ENCODE measurements at places on chromosomes 12 and 14.

DNA sequence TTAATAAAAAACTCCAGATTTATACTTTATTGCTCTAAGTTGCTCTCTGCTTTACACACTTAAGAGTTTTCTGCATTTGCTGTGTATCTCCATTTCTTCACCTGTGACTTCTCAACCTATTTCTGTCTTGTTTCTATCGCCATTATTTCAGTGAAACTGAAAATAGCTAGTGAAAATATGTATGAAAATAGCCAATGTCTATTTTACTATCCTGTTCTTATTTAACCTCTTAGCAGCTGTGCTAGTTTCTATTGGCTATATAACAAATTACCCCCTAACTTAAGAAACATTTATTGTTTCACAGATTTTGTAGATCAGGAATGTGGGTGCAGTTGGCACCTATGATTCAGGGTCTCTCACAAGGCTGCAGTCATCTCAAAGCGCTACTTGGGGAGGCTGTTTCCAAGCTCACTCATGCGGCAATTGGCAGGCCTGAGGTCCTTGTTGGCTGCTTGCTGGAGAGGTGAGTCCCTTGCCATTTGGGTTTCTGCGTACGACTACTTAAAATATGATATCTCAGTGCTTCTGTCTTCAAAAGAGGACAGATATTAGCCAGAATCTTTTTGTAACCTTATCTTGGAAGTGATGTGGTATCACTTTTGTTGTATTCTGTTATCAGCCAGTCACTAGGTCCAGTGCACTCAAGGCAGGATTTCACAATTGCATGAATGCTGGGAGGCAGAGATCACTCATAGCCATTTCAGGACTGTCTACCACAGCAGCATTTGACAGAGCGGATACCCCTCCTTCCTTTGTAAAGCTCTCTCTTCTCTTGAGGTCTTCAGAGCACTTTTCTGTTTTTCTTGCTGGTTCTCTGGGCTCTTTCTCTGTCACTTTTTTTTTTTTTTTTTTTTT lies 7.2 kb downstream of the ERC1 start:
- no peak for DNase-seq

DNA sequence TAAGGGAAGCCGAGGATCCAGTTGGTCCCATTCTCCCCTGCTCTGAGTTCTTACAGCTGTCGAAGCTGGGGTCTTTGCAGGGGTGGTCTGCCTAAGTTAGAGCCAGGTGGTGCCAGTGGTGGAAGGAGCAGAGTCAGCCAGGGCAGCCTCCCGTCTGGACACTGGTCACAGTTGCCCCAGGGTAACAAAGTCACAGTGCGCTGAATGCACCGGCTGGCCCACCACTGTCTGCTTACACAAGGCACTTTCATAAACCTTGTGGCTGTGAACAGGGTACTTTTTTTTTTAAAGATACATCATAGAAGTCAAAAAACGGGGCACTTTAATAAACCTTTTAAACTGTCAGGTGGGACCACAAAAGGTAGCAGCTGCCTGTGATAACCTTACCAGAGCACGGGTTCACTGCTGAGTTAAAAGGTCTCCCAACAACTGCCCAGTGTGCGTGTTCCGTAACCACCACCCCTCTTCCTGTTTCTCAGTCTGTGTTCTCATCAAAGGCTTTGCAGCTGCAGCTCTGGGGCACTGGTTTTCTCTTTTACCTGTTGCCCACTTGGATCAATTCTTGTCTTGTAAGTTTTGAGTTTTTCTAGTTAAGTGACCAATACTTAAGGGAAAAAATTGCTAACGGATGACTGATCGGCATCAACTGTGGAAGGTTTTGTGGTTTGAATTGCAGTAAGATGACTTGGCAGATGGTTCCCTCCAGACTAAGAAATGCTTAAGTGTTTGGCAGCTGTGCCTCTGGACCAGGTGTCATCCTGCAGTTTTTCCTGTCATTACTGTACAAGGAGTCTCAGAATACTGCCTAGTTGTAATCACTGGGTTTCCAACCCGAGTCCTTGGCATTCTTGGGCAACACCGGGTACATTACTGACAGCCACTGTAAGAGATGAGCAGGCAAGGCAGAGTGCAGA lies 55.9 kb downstream of the DYNC1H1 start:
- DNase-seq = peak; percentile 3

DNA sequence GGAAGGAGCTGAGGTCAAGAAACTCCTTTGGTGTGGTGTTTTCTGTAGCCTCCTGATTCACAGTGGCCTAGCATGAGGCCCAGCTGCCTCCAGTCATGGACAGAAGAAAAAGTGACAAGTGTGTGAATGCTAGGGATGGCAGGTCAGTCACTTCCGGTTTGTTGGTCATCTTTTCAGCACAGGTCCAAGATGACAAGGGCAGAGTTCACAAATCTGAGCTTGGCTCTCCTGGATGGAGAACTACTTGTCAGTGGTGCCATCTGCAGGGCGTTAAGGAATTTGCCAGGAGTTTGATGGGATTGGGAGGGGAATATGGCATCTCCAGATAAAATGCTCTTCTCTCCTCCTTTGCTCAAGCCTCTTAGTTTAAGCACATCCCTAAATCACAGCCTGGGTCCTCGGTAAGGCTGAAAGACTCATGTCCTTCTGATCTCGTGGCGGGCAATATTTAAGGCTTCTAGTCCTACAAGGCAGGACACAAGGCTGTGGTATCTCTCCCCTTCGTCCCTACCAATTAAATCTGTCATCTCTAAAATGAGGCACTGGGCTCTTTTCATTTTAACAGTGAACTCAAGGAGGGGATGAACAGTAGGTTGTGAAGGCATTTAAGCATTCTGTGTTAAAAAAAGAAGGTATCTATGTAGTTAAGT lies 10.0 kb downstream of the TUBA1B start:
- DNase-seq = no peak

DNA sequence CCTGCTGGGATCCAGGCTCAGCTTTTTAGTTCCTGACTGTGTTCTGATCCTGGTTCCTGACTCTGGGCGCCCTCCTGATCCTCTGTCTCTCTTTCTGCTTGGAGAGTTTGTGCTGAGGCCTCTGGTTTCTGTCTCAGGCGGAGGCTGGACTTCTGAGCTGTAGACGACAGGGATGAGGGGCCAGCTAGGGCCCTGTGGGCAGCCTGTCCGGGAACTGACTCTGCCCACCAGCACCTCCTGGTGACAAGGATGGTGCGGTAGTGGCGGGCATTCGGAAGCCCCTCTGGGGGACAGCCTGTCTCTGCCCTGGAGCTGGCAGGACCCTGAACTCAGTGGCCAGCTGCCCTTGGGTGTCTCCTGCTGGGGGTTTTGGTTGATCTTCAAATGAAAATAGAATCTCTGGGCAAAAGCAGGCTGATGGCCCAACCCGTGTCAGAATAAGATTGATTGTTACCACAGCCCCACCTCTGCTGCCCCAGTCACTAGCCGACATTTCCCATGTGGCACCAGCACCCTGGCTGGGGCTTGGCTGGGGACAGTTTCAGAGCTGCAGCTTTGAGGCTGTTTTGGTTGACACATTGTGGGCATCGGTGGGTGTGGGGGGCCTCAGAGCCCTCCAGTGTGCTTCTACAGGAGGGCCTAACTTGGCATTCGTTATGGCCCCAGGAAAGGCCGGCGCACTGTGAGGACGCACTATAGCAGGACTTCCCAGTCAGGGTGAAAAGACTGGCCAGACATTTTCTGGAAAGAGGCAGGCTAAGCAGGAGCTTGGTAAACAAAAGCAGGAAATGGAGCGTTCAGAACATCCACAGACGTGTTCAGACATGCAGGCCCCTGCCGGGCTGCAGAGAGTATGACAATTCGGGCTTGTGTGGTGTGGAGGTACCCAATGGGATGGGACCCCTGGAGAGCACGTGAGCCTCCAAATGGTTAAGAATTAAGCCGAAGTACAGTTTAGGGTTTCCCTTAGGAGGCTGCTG lies 16.2 kb downstream of the KRT80 start:
- DNase-seq = no peak

DNA sequence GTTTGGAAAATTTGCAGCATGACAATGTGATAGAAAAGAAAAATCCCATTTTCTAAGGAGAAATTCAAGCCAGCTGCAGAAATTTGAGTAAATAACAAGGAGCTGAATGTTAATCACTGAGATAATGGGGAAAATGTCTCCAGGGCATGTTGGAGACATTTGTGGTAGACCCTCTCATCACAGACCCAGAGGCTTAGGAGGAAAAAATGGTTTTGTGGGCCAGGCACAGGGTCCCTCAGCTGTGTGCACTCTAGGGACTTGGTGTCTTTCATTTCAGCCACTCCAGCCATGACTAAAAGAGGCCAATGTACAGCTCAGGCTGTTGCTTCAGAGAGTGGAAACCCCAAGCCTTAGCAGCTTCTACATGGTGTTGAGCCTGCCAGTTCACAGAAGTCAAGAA lies 111.4 kb upstream of the SYT10 start:
- no peak for DNase-seq

DNA sequence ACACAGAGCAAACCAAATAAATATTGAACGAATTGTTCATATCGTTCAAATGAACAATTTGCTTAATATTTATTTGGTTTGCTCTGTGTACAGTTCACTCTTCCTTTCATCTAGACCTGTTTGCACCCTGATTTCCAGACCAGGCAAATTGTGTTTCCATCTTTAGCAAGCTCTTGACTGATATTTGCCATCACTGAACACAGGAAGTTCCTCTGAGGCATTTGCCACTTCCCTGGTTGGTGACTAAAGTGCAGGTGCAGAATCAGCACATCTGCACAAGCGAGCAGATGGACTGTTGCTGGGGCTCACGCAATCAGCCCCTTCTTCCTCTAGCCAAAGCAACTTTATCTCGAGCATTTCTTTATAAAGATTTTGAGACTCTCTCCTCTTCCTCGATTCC lies 112.9 kb downstream of the DAAM1 start:
- DNase-seq = no peak

GRCh38 chr12:64229240-64229639 lies 7.1 kb upstream of the KICS2 start:
- DNase-seq = no peak

DNA sequence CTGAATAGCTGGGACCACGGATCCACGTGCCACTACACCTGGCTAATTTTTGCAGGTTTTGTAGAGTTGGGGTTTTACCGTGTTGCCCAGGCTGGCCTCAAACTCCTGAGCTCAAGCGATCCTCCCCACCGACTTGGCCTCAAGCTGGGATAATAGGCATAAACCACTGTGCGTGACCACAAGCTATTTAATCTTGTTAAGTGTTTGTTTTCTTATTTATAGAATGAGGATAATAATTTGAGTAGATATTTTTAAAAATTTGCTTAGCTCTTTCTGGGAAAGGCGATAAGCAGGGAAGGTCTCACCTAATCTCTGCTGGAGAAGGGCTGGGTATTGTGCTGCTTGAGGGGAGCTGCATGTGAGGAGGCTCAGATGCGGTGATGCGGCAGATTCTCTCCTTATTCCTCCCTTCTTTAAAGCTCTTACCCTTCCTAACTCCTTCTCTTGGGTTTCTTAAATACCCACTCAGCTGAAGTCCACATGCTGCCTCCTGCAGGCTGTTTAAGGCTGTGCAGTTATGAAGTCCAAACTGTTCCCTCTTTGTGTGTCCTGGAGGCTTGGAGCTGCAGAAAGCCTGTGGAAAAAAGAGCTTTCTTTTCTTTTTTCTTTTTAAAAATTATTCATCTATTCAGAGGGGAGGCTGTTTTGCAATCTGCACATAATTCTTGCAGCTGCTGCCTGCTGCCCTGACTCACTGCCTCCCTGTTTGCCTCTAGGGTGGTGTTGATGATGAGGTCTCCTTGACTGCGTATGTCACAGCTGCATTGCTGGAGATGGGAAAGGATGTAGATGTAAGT lies 37.9 kb downstream of the A2ML1 start:
- DNase-seq = no peak

GRCh38 chr12:90572778-90573177 lies 382.2 kb downstream of the CCER1 start:
- no peak for DNase-seq

- no peak for DNase-seq
Measured at GRCh38 chr12:59181196-59181777, 261.0 kb upstream of the LRIG3 start.

DNA sequence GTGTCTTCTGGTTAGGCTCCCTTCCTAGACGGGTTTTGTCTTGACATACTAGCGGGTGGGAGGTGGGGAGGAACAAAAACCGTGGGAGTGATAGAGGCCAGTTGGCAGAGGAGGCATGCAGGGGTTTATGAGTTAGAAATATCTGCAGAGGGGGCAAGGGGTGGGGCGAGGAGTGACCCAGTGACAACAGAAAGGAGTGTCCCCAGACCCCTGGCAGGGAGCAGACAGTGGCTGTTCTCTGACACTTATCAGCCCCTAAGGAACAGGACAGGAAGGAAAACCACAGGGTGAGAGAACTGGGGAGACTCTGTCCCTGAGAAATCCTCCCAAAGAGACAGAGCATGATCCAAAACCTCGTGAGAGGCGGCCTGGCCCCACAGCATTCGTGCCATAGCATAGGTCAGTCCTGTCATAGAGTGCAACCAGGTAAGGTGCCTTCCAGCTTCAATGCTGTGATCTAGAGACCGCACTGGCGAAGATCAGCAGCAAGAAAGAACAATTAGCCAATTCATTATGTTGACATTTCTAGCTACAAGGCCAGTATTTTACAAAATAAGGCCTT lies 141.4 kb downstream of the CRADD start:
- no peak for DNase-seq

- DNase-seq = no peak
Measured at GRCh38 chr14:83320837-83321236, 1787.2 kb upstream of the SEL1L start.

DNA sequence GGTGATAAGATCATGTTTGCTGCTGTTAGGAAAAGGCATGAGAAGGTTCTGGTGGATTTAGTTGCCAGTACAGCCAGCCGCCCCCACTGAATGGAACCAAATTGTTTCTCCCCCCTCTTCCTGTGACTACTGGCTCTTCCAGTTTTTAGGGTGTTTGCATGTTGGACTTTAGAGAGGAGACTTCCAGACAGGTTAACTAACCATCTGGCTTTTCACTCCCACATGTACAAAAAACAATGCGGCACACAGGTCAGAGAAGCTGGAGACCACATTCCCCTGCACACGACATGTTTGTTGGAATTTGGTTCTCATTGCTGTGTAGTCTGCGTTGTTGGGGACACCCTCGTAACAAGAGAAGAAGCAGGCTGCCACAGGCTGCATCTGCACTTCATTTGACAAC lies 103.9 kb upstream of the TMEM132C start:
- DNase-seq = no peak

- no peak for DNase-seq
Measured at GRCh38 chr14:23153851-23154796, 29.3 kb downstream of the SLC7A8 start.

DNA sequence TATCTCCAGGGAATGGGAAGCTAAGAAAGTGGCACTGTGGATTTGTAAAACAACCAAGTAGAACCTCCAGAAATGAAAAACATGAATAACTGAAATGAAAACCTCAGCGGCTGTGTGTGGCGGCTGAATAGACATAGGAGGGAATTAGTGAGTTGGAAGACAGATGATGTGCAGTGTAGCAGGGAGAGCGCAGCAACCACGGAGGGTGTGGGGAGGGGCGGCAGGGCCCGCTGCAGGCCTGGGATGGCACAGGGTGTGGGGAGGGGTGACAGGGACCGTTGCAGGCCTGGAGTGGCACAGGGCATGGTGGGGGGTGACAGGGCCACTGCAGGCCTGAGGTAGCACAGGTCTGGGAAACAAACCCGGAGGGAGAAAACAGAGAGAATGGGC lies 51.1 kb downstream of the BEGAIN start:
- DNase-seq = no peak

- no peak for DNase-seq
Measured at GRCh38 chr12:65759735-65760134, 64.5 kb upstream of the HMGA2 start.

All from activated CD8-positive, alpha-beta memory T cell treated with anti-CD3 and anti-CD28 coated beads for 1 hour (primary cell).